ENCODE measurements at places on chromosomes 2 and 18.

DNA sequence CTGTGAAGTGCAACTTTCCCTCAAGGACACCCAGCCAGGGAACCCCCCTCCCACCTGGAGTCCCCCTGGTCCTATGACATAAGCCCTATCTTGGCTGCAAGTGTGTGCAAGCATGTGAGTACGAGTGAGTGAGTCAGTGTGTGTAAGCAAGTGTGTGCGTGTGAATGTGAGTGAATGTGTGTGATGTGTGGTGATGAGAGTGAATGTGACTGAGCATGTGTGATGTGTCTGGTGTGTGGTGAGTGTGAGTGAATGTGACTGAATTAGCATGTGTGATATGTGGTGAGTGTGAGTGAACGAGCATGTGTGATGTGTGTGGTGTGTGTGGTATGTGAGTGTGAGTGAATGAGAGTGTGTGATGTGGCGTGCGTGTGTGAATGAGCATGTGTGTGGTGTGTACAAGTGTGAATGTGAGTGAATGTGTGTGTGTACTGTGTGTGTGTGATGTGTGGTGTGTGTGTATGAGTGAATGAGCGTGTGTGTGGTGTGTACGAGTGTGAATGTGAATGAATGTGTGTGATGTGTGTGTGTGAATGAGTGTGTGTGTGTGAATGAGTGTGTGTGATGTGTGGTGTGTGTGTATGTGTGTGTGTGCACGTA, 68.8 kb upstream of the SMAD7 start:
- no peak for DNase-seq

DNA sequence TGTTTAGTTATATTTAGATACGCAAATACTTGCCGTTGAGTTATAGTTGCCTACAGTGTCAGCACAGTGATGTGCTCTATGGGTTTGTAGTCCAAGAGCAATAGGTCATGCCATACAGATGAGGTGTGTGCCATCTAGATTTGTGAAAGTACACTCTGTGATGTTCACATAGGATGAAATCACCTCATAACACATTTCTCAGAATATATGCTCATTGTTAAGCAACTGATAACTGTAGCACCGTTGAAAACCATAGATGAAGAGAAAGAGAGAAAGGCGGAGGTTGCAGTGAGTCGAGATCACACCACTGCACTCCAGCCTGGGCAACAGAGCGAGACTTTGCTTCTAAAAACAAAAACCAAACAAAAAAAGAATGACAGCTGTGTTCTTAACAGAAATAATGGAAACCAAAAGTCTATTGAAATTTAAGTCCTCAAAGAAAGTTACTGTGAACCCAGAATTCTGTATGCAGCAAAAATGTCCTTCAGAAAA, 9.5 kb downstream of the DGKD start:
- DNase-seq = no peak

DNA sequence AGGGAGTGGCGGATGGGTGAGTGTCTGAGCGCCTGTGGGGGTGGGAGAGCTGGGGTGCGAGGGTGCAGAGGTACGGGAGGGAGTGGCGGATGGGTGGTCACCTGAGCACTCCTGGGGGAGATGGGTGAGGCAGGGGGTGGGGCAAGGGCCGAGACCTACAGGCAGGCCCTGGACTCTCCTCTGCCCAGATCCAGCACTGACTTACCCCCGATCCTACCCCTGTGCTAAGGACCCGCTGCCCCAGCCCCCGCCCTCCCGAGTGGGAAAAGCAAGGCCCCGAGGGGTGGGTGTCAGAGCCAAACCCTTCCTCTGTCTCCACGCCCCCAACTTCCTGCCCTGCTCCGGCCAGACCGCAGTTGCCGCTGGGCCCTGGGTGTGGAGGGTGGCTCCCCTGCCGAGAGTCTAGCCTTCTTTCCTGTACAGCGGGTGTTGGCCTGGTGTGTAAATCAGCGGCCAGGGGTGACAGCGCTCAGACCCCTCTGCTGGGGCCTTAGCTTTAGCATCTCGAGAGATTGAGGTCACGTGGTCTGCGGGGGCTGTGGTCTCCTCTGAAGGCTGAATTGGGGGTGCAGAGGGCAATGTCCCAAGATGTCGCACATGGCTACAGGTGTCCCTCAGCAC, 12.5 kb downstream of the BOK start:
- DNase-seq = no peak

DNA sequence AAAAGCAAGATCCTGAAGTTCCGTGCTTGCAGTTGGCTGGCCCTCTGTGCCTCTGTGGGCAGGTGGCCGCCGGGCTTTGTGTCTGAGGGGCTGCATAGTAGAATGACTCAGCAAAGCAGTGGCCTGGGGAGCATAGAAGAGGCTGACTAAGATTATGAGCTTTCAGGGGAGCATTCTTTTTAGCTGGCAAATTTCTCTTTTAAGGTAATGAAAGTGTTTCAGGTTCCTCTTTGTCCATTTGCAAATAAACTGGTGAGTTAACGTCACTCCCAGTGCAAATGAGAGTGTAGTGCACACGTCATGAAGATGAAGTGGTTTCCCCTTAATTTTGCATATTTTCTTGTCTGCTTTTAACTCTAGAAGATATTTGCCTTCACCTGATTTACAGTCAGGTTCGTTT, 98.6 kb downstream of the BCL2L11 start:
- no peak for DNase-seq

DNA sequence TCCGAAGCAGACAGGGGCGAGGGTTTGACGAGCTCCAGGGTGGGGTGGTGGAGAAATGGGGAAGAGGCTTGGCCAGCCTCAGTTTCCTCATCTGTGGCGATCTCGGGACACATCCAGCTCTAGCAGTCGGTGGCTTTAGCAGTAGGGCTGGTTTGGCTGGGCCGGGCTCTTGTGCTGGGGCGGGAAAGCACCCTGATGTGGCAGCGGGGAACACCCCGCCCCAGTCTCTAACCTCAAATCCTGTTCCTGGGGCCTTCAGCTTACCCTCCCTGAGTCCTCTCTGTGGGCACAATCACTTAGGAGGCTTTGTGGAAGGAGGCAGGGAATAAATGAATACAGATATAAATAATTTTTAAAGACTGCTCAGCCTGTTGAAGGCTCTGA, 26.5 kb upstream of the MCFD2 start:
- DNase-seq = peak; percentile 12

GRCh38 chr2:217751192-217751591, 251.6 kb downstream of the TNS1 start:
- no peak for DNase-seq

GRCh38 chr2:31654241-31654640, 73.5 kb upstream of the SRD5A2 start:
- DNase-seq = no peak

GRCh38 chr2:181196401-181196800, 216.0 kb downstream of the UBE2E3 start:
- no peak for DNase-seq

DNA sequence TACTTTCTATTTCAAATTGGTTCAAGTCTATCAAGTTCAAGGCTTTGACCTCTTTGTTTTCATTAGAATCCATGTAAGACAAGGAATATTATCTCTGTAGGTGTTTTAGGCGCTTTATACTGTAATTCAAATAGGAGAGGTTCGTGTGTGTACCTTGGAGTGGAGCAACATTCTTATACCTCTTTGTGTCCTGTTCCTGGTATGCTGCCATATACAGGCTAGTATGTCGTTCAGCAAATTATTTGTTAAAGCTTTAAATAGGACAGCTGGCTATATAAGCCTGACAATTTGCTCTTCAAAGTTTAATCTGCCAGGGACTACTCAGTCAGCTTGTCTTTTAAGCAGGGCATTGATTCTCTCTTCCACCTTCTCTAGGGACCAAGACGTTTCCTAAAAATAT, 31.1 kb upstream of the SPAG16 start:
- no peak for DNase-seq

GRCh38 chr2:63023444-63023843, 27.2 kb upstream of the OTX1 start:
- DNase-seq = no peak

DNA sequence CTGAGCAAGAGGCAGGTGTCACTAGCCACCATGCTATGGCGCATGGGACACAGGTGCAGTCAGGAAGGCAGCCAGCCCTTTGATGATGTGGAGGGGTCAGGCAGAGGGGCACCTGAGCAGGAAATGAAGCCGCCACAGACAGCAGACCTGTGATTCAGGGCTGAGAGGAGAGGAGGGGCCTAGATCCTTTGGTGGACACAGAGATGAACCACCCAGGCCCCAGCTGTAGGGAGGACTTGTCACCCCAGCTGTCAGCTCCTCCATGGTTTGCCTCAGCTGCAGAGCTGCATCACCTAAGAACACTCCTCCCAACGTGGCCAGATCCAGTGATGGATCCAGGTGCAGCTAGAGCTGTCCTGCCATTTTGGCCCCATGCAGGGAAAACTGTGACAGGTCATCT, 11.6 kb downstream of the ASB18 start:
- DNase-seq = no peak

DNA sequence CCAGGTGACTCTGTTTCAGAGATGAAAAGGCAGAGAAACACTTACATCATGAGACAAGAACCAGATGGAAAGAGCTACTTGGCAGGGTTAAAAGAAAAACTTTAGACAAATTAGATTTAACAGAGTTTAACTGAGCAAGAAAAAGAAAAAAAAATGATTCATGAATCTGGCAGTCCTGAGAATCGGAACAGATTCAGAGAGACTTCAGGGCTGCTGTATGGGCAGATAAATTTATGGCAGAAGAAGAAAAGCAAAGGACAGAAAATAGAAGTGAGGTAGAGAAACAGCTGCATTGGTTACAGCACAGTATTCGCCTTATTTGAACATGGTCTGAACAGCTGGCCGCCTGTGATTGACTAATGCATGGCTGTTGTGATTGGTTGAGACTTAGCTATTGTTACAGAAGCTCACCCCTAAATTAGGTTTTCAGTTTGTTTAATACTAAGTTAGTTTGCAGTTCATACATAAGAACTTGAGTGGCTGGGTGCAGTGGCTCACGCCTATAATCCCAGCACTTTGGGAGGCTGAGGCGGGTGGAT, 43.0 kb upstream of the RHOB start:
- DNase-seq = no peak

DNA sequence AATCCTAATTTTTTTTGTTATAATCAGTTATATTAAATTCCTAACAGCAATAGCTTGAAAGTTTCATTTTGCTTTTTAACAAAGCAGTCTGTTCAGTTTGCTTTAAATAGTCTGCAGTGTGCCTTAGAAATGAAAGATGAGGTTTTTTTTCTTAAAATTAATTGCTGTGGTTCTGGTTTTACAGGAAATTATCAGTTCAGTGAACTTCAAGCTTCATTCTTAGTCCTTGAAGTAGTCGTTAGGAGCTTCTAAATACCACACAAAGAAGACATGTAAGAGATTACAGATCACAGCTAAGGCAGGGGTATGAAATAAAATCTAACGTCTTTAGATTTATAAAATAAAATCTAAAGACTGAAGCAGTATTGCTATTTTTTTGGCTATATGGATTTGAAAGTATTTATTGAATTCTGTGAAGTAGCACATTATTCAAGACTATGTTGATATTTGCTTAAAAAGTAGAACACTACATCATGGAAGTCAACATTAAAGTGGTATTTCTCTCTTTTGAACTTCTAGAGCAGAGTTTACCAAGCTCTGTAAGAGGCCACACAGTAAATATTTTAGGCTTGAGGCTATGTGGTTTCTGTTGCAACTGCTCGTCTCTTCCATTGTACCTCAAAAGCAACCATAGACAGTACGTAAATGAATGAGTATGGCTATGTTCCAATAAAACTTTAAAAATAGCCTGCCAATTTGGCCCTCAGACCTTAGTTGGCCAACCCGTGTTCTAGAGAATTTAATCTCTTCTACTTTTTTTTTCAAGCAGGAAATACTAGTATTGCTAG, 81.5 kb upstream of the STON1 start:
- DNase-seq = no peak

GRCh38 chr2:189679226-189679625, 4.8 kb downstream of the ANKAR start:
- no peak for DNase-seq

DNA sequence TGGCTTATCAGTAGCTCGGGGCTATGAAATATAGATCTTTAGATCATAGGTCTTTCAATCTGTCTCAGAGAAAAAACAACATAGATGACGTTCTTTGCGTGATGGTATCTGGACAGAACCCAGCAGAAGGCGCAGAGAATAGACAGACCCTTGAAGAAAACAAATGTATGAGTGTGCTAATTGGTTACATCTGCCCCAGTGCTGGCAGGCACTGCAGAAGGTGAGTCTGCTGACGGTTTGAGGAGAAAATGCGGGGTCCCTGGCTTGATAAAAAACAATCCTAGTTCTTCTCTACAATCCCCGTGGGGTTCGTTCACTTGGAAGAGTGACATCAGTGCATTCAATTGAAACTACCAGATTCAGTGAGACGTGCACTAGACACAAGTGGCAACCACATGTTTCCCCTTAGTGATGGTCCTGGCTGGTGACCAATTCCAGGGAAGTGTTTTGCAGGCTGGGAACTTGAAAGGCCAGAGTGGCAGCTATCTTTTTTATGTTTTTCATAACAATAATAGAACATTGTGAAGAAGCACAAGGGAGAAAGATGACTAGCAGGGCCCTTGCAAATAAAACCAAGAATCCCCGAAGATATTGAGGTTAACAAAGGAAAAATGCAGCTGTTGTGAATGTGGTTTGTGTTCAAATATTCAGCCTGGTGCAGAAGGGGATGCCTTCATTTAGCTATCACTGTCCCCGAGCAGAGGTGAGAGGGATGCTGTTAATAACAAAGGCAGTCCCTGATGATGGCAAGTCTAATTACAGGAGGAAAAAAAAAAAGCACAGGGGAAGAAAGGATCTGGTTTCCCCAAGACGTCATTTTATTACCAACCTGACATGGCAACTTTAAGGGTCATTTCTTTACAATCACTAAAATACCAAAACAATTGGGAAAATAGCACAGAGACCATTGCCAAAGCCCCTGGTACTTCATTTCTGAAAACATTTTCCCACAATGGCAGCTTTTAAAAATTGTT, 337.6 kb upstream of the FIGN start:
- no peak for DNase-seq

- DNase-seq = no peak
Observed at GRCh38 chr2:231521-232185, 32.2 kb downstream of the SH3YL1 start.

DNA sequence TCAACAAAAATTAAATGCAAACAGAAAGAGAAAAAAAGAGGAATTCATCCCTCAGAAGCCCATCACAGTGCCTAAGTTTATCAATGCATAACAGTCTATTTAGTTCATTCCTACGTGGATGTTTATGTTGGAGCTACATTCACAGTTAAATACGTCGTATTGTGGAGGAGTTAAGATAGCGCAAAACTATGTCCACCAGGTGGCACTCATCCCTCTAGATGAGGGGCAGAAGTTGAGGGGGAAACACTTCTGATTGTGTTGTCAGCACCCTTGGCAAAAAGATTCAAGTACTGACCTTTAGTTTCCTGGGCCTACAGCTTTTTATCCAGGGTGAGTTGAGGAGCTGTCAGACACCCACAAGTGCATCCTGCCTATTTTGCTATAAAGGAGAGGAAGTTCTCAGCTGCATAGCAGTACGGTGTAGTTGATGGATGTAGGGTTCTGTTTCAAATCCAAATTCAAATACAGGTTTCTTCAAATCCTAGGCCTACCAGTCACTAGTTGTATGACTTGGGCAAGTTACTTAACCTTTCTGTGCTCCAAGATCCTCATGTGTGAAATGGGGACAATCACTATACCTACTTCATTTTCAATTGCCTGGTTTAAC, 26.8 kb upstream of the MYO1B start:
- DNase-seq = peak; percentile 68

All from right lung (tissue), 10 donors.